ENCODE measurements at places on chromosomes 11 and 22.

- no peak for DNase-seq
Measured at GRCh38 chr22:32341122-32341740, 16.4 kb upstream of the RFPL3 start.

DNA sequence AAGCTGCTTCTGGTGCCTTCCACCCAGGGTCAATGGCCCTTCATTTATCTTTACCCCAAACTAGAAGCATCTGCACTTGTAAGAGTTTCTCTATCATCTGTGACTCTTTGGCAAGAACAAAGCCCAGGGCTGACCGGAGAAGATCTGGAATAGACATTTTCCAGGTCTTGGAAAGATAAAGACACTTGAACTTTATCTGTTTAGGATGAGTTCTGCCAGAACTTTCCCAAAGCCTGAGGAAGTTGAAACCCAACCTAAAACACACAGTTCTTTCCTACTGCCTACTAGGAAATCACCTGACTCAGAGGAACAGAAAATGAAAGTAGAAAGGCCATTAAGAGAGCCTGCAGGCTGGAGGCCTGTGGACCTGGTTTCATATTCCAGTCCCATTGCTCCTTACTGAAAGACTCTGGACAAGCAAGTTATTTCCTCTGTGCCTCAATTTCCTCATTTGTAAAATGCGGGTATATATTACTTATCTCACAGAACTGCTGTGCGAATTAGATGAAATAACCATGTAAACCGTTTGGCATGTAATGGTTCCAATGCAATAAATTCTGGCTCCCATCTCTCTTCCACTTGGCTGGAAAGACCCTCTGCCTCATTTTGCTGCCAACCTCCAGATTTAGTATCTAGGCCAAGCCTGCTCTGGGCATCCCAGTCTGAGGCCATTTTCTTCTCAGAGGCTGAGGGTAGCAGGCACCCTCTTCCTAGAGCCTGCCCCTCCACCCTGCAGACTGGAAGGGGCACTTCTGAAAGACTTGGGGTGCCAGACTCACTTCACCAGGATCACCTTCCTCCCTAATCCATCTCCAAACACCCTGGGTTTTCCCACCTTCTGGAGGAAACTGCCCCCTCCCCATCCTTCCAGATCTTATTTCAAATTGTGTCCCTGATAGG is 1.2 kb downstream of the UBE2L6 start:
- no peak for DNase-seq

GRCh38 chr11:30585125-30585891 is 845 bp downstream of the MPPED2 start:
- DNase-seq = no peak

DNA sequence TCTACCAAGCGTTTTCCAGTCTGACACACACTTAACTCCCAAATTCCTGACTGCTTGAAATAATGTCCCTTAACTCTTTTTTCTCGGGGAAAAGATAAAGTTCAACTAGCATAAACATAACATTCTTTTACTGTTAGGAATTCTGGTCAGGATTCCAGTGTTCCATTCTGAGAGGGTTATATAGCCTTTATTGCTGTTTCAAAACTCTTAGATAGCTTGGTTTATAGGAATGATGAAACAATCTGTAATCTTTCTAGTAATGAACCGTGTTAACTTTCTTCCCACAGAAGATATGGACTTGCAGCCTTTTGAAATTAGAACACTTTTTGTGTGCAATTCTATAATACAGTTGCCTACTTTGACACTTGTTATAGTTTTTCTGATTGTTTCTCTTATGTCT is 8.6 kb downstream of the REXO2 start:
- DNase-seq = no peak

DNA sequence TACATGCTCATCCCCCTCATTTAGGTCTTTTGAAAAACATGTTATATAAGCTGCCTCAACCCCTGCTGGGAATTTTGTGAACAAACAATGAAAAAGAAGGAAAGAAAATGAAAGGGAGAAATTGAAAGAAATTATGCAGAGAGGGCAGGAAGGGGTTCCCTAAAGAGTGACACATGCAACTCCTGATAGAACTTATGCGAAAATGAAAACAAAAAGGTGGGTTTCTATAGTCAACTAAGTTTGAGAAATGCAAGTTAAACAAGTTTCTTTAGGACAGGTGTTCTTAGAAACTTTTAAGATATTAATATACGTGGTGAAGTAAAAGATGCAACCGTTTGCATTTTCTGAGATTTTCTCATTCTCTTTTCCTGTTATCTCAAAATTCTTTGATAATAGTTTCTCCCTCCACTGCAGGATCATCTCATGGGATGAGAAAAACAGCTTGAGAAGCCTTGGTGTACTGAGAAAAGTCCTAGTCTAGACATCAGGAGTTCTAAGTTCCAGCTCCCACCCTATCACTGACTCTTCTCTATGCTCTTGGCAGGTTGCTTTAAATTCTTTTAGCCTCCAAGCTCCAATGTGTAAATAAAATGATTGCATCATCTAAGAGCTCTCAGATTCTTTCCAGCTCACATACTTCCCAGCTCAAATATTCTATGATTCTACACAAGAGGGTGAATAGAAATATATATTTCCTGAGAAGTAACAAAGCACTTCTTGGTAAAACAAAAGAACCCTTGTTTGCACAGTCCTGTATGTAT is 109.2 kb downstream of the FAM76B start:
- DNase-seq = no peak

- no peak for DNase-seq
Measured at GRCh38 chr11:46159680-46160079, 38.4 kb upstream of the PHF21A start.

GRCh38 chr11:132910011-132910760 is 622.1 kb downstream of the OPCML start:
- no peak for DNase-seq

- no peak for DNase-seq
Measured at GRCh38 chr22:37746366-37747079, 49.7 kb downstream of the TRIOBP start.

- no peak for DNase-seq
Measured at GRCh38 chr22:27709919-27710675, 91.5 kb downstream of the MN1 start.

DNA sequence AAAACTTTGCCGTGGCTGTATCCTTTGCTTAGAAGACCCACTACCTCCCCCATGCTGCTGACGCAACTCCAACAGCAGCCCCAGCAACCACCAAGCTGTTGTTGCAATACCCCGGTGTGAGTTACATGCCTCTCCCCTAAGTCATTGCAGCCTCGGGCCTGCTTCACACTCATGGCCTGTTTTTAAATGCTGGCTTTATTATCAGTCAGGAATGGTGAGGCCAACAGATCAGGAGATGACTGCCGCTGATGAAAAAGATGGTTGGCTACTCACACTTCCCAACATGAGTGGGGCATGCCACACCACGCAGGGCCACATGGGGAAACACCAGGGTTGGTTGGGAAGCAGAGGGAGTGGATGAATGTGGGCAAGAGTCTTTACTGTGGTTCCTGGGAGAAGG is 171.5 kb upstream of the SYT13 start:
- no peak for DNase-seq

DNA sequence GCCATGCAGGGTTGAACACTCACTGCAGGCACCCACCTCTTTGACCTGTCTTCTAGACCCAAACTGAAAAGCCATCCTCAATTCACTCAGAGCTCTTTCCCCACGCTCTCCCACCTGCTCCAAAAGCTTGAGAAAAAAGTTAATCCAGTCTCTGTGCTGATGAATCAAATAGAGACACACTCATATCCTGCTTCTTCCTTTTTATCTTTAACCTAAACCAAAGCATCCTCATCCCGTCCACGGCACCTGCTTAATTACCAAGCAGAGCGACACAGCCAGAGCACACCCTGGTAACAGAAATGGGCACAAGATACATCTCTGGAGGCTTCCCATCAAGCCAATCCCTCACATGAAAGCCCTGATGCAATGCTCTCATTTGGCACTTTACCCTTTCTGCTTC is 102.6 kb downstream of the PLEKHA7 start:
- no peak for DNase-seq

GRCh38 chr22:39130892-39131855 is 21.3 kb downstream of the CBX7 start:
- no peak for DNase-seq

DNA sequence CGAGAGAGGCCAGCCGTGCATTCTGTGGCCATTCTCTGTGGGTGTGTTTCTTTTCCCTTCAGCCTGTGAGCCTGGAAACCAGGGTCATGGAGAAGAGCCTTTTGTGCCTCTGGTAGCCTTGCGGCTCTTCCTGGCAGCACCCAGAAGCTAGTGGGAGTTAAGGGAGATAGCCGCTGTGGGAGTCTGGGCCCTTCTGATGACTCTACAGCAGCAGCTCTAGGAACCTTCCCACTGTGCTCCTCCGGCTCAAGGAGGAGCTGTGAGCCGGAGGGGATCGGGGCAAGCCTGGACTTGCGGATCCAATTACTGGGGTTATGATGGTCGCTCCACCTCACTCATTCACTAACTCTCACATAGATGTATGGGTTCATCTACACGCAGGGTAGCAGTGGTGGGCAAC is 10.5 kb downstream of the GTPBP1 start:
- DNase-seq = no peak

- no peak for DNase-seq
Measured at GRCh38 chr11:84503503-84503902, 1123.6 kb downstream of the DLG2 start.

GRCh38 chr11:933936-934335 is 8.3 kb downstream of the AP2A2 start:
- DNase-seq = no peak

DNA sequence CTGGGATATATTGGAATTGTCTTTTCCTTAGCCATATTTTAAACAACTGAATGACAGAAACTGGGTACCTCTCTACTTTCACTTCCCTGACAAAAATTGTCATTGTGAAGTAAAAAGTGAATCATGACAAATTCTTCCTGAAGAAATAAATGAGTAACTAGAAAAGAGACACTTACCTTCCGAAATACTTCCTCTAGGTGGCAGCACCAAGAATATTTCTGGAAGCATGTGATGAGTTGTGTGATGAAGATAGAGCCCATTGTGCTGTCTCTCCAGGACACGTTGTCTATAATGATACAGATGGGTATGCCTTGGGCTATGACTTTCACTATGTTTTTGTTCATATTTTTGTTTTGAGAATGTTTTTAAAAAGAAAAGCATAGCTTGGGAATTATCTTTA is 21.5 kb downstream of the CASP4 start:
- DNase-seq = no peak

DNA sequence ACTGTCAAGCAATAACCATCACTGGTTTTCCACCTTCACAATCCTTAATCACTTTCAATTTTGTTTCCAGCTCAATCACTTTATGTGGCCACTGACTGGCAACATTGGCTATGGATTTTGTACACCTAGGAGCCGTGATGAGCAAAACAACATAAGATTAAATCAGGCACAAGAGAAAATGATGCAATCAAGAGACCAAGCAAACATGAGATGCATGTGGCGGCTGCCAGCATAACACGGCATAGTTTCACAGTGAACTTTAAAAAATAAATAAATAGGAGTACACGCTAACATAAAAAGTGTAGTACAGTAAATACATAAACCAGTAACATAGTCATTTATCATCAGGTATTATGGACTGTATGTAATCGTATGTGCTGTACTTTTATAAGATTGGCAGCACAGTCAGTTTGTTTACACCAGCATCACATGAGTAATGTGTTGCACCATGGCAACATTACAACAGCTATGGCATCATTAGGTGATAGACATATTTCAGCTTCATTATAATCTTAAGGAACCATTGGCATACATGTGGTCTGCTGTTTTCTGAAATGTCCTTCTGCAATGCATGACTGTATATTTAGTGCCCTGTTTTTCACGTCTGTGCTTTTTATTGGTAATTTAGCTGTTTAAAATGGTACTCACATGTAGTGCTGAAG is 83.3 kb upstream of the PRDM11 start:
- no peak for DNase-seq

DNA sequence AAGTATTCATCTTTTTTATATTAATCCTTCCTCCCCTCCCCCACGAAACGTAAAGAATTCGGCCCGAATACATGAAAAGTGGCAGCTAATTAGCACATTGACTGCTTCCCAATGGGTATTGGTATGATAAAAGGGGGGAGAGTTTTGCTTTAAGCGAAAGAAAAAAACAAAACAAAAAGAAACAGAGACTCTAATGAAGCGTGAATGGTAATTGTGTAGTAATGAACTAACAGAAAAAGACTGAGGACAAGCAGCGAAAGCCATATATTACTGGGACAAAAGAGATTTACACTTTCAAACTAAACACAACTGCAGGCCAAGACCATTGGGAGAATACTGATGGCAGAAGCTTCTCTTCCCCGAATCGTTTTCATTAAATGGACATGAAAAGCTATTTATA is 2.5 kb downstream of the DBX1 start:
- DNase-seq = no peak

- no peak for DNase-seq
Measured at GRCh38 chr11:44766972-44767278, 40.2 kb downstream of the TSPAN18 start.

DNA sequence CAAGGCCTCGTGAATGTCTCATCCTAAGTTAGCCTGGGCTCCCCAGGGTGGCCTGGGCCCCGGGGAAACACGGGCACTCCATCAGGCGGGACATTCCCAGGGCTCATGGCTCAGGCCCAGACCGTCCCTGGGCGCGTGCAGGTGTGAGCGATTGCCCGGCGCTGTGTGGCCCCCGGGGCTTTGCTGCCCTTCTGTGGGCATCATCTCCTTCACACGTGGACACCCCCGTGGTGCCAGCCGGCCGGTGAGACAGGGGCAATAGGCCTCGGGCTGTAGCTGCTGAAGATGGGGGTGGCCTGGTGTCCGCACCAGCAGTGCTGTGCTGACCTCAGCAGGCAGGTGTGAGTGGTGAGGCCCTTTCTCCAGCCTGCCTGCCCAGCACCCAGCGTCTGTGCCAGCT is 4.6 kb upstream of the SELENOO start:
- no peak for DNase-seq

DNA sequence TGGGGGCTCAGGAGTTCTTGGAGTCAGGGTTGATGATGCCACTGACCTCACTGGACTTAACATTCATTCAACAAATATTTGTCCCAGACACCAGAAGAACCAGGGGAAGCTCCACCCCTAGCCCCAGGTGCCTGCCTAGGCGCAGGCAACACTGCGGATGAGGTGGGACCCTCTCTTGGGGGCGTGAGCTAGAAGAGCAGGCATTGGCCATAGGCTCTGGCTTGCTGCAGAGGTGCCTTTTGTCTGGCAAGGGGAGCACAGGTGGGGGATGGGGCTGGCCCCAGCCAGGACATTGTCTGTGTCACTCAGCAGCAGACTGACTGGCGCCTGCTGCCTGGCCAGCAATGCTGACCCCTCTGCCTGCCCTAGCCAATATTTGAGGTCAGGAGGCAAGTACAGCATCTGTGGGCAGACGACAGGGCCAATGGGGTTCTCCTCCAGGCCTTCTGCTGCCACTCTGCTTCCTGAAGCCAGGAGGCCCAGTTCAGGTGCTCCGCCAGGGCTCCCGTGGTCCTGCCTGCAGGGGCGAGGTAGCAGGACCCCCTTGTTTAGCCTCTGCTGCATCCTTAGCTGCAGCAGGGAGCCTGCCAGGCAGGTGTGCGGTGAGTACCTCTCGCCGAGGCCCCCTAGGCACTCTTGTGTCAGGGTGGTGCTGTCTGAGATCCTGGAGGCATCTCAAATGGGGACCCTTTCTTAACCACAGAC is 4.0 kb downstream of the LINC01488 start:
- DNase-seq = no peak

Measured in stimulated activated CD4-positive, alpha-beta T cell treated with anti-CD3 and anti-CD28 coated beads, Interleukin-1b, Interleukin-23, amount 100 ng/mL, for 1 hour (primary cell).